ENCODE measurements at places on chromosomes 2 and 18. TPM values are rescaled to one million over a fixed set of nuclear protein-coding genes. Genes with fewer than 3 reads are reported as not detected.

SMYD1 gene
- 0.09 TPM for polyA plus RNA-seq

SKOR2 gene
- polyA plus RNA-seq = not detected

RAD51AP2 gene
- polyA plus RNA-seq = not detected

CXCR2 gene
- 0.09 TPM for polyA plus RNA-seq

BOK gene
- 0.12 TPM for polyA plus RNA-seq

TXNDC2 gene
- not detected for polyA plus RNA-seq

NEB gene
- polyA plus RNA-seq = 0.47 TPM

Data from GM12878 (cell line).